ENCODE measurements at places on chromosomes 6 and 20.

DNA sequence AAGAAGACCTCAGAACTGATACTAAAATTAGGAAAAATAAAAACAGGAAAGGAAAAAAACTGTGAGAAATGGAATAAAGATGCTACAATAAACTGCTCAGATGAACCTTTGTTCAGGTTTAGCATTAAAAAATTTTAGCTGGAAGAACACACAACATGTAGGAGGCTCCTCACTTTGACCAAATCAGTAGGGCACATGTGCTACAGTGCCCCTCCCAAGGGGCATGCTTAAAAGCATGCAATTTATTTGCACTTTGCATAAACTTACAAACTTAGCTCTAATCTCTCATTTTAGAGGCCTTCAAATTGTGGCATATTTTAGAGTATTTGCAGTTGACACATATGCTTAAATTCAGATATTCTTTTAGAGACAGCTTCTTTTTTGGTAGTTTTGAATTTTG lies 570.2 kb downstream of the UTRN start:
- DNase-seq = no peak

GRCh38 chr6:15444081-15444731 lies 198.3 kb downstream of the JARID2 start:
- peak; percentile 78 for DNase-seq

GRCh38 chr6:150813319-150813992 lies 52.0 kb upstream of the MTHFD1L start:
- peak; percentile 26 for DNase-seq

DNA sequence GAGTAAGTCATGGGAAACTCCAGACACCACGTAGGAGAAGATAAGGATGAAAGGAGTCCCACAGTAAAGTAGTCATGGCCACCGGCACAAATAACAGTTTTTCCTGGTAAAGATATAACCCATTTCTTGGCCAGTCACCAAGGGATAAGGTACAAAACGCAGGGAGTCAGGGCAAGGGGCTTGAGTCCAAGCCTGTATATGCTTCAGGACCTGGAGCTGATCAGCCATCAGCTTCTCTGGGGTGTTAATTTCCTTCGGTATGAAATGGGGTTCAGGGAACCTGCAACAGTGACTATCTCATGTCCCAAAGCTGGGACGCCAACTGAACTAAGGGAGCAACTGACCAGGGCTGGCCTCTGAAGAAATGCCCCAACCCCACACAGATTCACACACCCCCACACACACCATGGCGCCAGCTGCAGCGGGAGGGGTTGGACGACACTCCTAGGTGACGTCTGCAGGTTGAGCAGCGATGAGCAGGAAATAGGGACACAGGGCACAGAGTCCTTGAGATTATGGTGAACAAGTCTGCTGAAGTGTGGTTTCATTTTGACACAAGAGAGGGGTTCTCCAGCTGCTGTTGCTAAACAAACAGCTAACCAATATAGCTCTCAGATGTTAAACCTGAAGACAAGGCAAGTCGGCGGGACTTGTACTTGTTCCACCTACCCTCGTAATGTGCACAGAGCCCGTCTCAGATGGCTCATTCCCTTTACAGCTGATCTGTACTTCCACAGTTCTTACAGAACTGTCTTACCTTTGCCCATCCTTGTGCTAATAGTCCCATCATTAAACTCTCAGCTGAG lies 7.4 kb upstream of the ADTRP start:
- DNase-seq = no peak

DNA sequence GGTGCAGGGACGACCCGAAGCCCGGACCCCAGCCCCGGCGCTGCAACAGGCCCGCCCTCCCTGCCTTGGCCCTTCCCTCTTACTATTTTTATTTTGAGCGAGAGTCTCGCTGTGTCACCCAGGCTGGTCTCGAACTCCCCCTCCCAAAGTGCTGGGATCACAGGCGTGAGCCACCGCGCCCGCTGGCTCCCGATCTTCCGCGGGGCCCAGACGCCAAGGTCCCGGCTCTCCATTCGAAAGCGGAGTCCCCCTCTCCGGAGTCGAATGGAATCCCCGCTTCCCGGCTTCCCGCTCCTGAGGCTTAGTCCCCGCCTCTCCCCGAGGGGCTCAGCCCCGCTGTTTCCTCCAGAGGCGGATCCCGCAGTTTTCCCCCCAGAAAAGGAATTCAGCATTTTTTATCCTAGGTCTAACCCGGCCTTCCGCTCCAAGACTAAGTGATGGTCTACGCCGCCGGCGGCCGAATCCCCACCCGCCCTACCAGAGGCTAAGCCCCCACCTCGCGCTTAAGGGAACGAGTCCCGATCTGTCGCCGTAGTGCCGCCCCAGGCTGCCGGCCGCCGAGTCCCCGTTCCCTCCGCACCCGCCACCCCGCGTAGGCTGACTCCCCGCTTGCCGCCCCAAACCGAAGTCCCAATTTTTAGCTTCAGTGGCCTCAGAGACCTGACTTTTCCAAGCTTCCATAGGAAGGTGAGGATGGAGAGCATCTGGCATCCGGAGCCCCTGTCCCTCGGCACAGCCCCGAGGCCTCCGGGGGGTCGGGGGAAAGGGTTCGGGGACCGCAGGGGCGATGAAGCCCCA lies 11.5 kb upstream of the TMC2 start:
- peak; percentile 78 for DNase-seq

GRCh38 chr6:68716620-68717019 lies 81.5 kb downstream of the ADGRB3 start:
- no peak for DNase-seq

- peak; percentile 90 for DNase-seq
Measured at GRCh38 chr6:17212546-17213371, 68.4 kb upstream of the RBM24 start.

- no peak for DNase-seq
Measured at GRCh38 chr6:95285881-95286280, 291.5 kb upstream of the MANEA start.

All from brain (organoid and tissue), 16 donors.